Occipital lobe (tissue), 3 donors: ENCODE measurements at places on chromosomes 5 and 9.

DNA sequence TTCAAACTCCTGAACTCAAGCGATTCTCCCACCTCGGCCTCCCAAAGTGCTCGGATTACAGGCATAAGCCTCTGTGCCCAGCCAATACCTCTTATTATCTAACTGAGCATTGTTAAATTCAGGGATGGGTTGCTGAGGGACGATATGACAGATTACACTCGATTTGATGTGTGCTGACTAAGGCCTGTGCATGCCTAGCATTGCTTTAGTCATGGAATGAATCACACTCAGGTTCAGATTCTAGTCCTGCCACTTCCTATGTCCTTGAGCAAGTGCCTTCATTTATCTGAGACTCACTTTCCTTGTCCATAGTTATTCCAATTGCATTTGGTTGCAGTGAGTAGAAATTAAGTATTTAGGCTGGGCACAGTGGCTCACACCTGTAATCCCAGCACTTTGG is 19.5 kb downstream of the THBS4 start:
- no peak for DNase-seq

- DNase-seq, result no peak
These were observed 32.0 kb downstream of the PTGS1 start for GRCh38 chr9:122402874-122403273.

DNA sequence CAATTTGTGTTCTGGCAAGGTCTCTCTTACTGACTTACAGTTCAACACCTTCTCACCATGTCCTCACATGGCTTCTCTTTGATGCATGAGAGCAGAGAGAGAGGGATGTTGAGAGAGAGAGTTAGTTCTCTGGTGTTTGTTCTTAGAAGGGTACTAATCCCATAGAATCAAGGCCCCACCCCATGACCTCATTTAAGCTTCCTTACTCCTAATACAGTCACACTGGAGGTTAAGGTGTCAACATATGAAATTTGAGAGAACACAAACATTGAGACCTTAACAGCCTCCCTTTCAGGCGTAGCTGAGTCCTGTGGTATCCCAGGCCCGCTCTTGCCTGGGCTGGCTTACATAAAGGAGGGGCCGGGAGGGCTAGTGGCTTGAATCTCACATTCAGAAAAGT is 10.6 kb upstream of the SEMA6A start:
- no peak for DNase-seq

DNA sequence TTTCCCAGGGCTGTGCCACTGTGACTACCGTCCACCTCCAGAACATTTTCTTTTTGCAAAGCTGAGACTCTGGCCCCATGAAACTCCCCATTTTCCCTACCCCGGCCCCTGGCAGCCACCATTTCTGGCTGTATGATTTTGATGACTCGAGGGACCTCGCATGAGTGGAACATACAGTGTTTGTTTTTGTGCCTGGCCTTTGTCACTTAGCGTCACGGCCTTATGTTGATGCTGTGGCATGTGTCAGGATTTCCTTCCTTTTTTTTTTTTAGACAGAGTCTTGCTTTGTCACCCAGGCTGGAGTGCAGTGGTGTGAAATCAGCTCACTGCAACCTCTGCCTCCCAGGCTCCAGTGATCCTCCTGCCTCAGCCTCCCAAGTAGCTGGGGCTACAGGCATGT is 42.7 kb downstream of the ASS1 start:
- no peak for DNase-seq

GRCh38 chr5:171984748-171985419 is 21.6 kb downstream of the FBXW11 start:
- no peak for DNase-seq

DNA sequence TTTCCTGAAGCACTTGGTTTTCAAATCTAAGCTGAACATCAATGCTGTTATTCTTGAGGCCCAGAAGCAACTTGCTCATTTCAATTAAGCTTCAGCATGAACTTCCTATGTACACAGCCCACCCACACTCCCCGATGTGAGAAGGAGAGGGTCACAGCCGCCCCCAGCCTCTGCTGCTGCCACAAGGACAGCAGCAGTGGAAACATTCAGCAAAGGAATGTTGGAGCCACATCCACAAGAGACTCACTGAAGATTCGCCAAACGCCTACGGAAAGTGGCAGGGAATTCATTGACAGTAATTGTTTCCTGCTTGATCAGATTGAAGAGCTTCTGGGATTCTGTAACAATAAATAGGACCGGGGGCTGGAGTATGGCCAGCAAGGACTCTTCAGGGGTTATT is 2.9 kb downstream of the TGFBI start:
- no peak for DNase-seq

DNA sequence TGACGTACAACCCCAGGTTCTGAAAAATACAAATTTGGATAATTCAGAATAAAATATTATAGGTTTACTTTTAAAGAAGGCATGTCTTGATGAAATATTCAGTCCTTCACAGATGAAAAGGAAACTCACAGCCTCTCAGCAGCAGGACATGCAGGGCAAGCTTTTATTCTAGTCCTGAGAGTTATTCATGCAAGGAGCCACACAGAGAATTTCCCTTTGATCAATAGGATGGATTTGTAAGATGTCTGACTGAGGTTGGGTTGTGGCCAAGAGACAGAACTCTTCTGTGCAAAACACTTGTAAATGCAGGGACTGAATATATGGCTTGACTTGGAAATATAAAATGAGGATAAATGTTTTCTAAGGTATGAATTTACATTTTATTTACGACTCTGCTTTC is 48.8 kb upstream of the TBCA start:
- no peak for DNase-seq

DNA sequence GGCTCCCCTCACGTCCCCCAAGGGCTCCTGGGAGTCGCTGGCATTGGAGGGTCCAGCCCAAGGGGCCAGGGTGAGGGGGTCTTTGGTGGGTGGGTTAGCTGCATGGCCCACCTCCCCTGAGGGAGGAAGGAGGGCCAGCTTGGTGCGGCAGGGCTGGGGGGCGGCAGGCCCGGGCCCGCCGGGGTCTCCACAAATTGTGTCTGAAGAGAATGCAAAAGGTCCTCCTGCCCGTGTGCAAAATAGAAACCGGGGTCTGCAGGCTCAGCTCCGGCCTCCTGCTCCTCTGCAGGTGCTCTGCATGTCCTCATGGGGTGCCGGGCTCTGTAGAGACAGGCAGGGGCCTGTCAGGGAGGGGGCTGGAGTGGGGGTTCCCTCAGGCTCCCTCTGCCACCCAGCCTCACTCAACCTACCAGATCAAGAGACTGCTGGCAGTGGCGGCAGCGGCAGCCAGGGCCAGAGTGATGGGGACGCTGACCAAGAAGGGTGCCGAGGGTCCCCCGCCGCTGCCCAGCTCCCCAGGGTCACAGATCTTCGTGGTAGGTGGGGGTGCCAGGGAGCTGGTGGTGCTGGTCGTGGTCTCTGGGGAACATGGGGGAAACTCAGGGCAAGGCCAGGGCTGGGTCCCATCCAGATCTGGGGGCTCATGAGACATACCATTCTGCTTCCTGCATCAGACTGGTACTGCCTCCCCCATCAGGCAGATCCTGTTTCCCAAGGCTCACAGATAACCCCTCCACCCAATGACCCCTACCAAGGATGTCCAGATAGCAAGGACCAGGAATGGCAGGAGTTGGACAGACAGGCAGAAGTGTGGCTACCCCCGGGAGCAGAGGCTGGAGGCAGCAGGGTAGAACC is 29.2 kb upstream of the ENHO start:
- no peak for DNase-seq

- no peak for DNase-seq
These were observed 123.4 kb downstream of the ESM1 start for GRCh38 chr5:54862036-54862435.

DNA sequence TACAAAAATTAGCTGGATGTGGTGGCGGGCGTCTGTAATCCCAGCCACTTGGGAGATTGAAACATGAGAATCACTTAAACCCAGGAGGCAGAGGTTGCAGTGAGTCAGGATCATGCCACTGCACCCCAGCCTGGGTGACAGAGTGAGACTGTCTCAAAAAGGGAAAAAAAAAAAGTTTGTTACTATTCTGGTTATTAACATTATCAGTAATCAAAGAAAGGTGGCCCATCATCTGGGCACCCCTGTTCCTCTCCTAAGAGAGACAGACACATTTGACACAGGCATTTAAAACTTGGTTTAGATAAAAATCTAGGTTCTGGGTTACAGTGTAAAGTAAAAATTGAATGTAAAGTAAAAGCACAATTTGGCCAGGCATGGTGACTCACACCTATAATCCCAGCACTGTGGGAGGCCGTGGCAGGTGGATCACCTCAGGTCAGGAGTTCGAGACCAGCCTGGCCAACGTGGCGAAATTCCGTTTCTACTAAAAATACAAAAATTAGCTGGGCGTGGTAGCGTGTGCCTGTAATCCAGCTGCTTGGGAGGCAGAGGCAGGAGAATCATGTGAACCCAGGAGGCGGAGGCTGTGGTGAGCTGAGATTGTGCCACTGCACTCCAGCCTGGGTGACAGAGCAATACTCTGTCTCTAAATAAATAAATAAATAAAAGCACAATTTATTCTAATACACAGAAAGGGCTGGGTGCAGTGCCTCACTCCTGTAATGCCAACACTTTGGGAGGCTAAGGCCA is 16.7 kb upstream of the PHYHD1 start:
- no peak for DNase-seq

DNA sequence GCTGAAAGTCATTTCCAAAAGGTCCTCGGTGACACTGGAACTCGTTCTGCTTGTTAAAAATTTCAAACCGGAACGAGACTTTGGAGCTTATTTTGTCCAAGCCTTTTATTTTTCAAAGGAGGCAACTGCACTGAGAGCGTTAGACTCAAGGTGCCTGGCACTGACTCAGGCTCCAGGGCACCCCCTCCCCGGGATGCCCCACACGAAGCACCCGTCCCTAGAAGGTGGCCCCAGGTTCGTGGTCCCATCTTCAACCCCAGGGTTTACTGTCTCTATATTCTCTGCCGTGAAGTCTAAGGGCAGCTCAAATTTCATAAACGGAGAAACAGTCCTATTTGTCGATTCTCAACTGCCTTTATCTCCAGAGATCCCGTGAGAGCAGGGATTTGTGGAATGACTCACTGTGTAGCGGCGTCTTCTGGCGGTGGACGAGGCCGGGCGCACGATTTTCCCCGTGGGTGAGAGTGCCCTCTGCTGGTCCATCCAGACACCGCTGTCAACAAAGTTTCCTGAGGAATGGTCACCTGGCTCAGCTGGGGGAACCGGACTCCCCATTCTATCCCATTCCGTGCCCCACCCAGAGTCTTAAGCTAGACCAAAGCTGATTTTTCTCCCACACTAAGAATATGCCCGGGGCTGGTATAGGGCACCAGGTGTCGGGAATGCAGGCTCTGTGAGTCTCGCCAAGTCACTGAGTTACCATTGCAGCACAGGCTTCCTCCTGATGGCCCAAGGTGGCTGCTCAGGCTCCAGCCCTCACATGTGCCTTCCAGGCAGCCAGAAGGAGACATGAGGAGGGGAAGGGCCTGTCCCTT is 27.1 kb upstream of the SLC6A19 start:
- no peak for DNase-seq

DNA sequence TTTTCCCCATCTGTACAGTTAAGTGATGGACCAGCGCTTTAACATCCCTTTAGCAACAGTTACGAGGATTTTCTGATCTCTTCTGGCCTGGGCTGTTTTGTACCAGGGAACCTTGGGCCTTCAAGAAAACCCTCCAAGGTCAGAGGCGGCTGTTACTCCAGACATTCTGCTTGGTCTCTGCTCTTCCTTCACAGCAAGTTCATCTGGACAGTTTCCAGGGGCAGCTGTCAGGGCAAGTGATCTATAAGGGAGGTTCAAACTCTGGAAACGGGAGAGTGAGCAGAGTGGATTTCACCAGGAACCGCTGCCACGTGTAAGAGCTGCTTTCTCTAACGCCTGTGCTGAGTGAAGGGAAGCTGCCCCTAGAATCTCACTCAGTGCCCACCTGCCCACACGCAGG is 36.7 kb downstream of the ZNF618 start:
- DNase-seq, result no peak

DNA sequence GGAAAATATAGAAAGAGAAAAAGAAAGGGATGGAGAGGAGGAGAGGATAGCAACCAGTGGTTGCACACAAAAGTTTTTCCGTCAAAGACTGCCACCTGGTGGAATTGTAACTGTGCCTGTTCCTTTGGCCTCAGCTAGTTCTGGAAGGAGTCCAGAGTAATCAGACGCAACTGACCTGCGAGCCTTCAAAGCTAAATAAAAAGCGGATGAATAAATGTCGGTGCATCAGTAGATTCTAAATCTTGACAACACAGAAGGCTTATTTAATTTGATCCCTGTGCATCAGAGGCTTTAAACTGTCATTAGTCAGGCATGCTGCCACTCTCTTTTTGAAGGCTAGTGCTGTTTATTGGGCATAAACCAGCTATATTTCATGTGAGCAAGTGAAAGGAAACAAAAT is 132.9 kb upstream of the ACO1 start:
- peak; percentile 22 for DNase-seq

- no peak for DNase-seq
These were observed 131.7 kb downstream of the DENND1A start for GRCh38 chr9:123798195-123798594.

- no peak for DNase-seq
These were observed 544.6 kb upstream of the TRPC7 start for GRCh38 chr5:136909906-136910305.

DNA sequence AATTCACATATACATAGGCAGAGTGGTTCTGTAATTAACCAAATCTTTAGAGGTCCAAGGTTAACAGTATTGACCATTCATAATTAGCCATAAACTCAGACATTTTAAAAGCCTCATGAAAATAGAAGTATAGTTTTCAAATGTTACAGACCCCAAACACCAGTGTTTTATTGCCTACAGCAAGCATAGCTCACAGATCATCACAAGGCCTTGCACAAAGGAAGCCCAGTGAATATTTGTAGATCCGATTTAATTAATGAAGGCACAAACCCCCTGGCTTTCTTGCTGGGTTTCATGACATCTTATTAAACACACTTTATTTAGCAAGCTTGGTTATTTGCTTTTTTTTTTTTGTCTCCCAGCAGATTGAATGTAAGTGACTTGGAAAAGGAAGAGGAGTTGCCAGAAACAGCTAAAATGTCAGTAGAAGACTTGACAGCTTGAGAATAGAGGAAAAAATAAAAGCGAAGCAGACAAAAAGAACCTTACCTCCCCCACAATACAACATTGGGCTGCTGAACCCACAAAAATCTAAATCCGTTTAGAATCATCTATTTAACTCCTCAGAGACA is 283.9 kb upstream of the TNC start:
- DNase-seq, result no peak

- no peak for DNase-seq
These were observed 284.1 kb downstream of the HCN1 start for GRCh38 chr5:45411971-45412612.

DNA sequence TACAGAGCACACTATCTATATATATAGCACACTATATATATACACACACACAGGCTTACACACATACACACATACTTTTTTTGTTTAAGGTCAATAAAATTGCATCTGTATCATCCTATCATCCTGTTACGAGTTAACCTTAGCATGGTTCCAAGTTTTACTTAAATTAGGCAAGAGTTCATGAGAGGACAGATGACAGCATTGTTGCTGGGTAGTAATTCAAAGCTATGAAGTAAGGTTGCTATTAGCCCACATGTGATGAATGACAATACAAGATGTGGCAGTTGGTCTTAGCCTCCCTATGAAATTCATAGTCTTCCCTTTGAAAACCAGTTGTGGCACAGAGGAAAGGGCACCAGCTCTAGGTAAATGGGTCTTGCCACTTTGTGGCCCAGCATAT is 438.1 kb downstream of the ACTL7B start:
- DNase-seq, result no peak

GRCh38 chr5:144566747-144567420 is 396.2 kb downstream of the KCTD16 start:
- no peak for DNase-seq

- peak; percentile 25 for DNase-seq
These were observed 62.8 kb downstream of the PFDN1 start for GRCh38 chr5:140239939-140240700.

- no peak for DNase-seq
These were observed 150.9 kb downstream of the ISOC1 start for GRCh38 chr5:129245489-129245888.
